ENCODE measurements at places on chromosomes 3 and 15. TPM values are rescaled to one million over a fixed set of nuclear protein-coding genes. Genes with fewer than 3 reads are reported as not detected.

Gene TEX55
- not detected for total RNA-seq

Gene SAMD7
- not detected for total RNA-seq

Gene KNSTRN
- 8.8 TPM for total RNA-seq

Gene NPAP1
- total RNA-seq, result not detected

Gene GNB4
- 0.96 TPM for total RNA-seq

Gene TRPM1
- total RNA-seq, result not detected

Gene SLC15A2
- total RNA-seq, result 4.3 TPM

Gene THSD4
- not detected for total RNA-seq

Gene RCCD1
- 15.6 TPM for total RNA-seq

Gene C3orf85
- total RNA-seq, result not detected

Gene SLC6A1
- total RNA-seq, result not detected

Gene ONECUT1
- total RNA-seq, result not detected

Gene DUOXA2
- total RNA-seq, result not detected

Gene CIAO2A
- total RNA-seq, result 35.0 TPM

Gene RBP2
- total RNA-seq, result not detected

Gene NR2E3
- total RNA-seq, result not detected

Gene TPRG1
- 52.5 TPM for total RNA-seq

Gene MESP1
- 0.79 TPM for total RNA-seq

Gene EXOG
- total RNA-seq, result 33.3 TPM

Gene B3GALNT1
- 0.73 TPM for total RNA-seq

Gene KIF7
- not detected for total RNA-seq

Gene HHATL
- total RNA-seq, result not detected

Gene BRPF1
- total RNA-seq, result 40.5 TPM

Gene NDN
- total RNA-seq, result not detected

Gene CCR8
- 6.9 TPM for total RNA-seq

Gene MB21D2
- total RNA-seq, result 3.4 TPM

Gene SNTN
- not detected for total RNA-seq
